Stimulated activated CD8-positive, alpha-beta memory T cell treated with anti-CD3 and anti-CD28 coated beads, Interleukin-12 subunit alpha, Interleukin-12 subunit beta, amount 100 ng/mL, for 1 hour (primary cell): ENCODE measurements at places on chromosomes 13 and 19.

- no peak for DNase-seq
Measured at GRCh38 chr13:36888645-36889044, 31.4 kb downstream of the SMAD9 start.

DNA sequence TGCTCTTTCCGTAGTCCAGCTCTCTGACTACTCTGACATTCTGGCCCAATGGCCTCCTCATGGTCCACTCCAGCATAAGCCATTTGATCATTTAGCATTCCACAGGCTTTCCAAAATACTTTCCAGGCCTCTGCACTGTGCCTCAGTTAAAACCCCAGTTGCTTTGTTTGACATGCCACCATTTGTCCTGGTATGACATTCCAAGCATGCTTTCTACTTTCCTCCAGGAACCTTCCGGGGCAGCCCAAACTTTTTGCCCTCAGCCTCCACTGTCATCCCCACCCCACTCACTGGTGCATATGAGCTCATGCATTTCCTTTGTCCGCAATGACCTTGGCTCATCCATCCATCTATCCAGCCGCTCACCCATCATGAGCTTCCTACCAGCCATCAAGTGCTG, 41.8 kb upstream of the WASF3 start:
- no peak for DNase-seq

- no peak for DNase-seq
Measured at GRCh38 chr19:43504426-43505185, at the start of gene PHLDB3. PHLDB3 (minus strand) TSS chr19:43504746; CDS start chr19:43504118, 628 bp downstream.

GRCh38 chr13:83274679-83275078, 607.6 kb downstream of the SLITRK1 start:
- no peak for DNase-seq

DNA sequence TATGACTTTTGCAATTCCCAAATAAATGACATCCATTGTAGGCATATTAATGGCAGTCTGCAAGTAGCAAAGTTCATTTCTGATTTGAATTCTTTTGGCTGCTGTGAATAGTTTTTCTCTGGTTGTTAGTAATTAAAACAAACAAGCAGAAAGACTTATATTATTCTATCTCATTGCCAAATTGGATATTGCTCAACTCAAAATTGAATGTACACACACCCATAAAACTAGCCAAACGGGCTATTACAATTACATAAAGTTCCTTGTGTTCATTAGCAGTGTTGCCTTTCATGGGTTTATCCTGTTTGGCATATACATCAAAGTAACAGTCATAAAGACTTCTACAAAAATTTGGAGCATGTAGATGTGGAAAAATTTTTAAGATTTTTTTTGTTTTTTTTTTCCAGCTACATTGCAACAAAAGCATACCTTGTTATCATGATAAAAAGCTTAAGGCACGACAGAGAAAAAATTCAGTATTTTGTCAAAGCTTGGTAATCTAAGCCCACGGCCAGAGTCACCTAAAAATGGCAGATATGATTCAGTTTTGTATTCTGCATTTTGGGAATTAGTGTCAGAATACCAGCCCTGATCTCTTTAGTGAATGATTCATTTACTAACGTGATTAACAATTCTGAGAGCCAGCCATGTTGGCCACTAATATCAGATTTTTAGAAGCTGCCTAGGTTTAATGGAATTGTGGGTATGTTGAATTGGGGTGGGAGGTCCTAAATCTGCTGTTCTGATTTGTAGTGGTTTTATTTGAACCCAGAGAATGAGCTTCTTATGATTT, 108.4 kb downstream of the KLF5 start:
- DNase-seq, result no peak

GRCh38 chr13:45932676-45933075, 81.1 kb upstream of the SIAH3 start:
- no peak for DNase-seq

- no peak for DNase-seq
Measured at GRCh38 chr19:18386543-18387271, 749 bp downstream of the GDF15 start.

- DNase-seq, result no peak
Measured at GRCh38 chr13:44874176-44874575, 115.1 kb downstream of the NUFIP1 start.

DNA sequence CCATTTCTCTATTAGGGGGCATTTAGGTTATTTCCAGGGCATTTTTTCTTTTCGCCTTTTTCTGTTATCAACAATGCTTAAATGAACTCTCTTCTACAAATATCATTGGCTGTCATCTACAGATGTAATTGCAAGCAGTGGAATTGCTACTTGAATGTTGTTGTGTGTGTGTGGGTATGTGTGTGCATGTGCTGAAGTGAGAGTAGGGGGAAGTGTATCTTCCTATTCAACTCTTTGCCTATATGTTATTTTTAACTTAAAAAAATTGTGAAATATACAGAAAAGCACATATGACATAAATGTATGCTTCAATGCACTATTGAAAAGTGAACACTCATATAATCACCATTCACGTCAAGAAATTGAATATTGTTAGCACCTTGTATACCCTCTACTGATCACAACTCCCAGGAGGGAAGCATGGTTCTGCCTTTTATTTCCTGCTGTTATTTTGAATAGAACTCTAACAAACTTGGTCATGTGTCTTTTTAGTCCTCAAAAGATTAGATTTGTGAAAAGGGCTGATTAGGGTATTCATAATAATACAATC, 24.7 kb downstream of the WDFY2 start:
- no peak for DNase-seq

DNA sequence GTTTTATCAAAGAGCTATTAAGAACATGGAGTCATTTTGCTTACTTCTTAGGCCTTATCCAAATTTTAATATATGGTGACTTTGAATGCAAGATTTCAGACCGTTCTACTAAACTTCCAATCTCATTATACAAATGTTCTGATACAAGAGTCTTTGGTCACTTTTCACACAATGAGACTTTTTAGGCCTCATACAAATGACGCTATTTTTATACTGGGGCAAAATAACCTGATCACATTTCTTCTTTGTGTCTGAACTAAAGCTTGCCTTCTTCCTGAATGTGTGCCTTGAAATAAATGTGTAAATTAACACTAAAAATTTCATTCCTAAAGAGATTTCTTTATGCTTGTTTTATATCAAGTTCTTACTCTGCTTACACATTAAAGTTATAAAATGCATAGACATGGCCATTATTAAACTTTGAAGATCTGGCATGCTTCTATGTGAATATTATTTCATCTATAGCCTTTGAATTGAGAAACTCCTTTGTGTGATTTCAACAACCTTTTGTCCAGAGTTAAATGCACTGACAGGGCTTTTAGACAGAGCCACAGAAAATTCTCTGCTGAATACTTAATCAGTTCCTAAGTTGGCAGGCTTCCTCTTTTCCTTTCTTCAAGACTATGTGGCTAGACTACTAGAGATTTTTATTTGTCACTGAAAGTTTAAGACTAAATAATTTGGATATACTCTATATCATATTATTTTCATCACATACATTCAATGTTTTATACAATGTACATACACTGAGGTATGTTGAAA, 86.1 kb downstream of the EDNRB start:
- DNase-seq, result no peak

- no peak for DNase-seq
Measured at GRCh38 chr13:84917252-84917878, 881.9 kb downstream of the SLITRK6 start.

DNA sequence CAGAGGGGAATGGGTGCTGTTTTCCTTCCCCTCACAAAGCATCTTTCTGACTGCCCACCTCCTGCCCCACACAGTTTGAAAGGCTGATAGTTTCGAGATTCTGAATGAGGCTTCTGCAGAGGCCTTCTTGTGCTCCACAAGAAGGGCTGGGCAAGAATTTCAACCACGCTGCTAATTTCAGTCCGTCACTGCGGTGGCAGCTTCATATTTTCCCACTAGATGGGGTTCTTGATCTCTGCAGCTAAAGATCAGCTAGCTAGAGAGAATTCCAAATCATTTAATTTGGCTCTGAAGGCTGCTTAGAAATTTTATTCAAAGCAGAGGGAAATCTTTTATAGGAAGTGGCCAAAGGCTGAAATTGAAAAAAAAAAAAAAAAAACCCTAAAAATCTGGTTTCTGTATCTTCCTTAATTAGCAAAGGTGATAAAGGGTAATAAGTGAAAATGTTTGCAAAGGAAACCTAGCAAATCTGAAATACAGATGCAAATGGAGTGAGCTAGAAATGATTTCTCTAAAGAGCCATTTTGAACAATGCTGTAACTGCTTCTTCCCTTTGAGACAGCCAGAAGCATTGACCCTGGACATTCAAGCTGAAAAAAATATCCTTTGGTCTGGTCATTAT, 38.0 kb upstream of the C13orf42 start:
- DNase-seq, result no peak

DNA sequence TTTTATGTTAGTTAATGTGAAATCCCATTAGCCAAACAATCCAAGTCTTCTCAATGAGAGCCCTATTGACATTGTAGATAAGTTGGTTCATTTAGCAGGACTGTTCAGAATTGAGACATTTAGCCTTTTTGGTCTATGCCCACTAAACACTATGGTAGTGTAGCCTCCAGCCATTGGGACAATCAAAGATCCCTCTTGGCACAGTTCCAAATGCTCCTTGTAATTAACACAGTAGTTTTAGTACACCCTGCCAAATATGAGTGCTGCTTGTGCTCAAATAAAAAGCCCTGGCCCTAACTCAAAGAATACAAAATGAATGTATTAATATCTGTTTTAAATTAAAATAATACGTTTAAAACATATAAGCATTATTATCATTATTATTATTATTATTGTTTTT, 15.4 kb upstream of the FAM216B start:
- DNase-seq, result no peak

DNA sequence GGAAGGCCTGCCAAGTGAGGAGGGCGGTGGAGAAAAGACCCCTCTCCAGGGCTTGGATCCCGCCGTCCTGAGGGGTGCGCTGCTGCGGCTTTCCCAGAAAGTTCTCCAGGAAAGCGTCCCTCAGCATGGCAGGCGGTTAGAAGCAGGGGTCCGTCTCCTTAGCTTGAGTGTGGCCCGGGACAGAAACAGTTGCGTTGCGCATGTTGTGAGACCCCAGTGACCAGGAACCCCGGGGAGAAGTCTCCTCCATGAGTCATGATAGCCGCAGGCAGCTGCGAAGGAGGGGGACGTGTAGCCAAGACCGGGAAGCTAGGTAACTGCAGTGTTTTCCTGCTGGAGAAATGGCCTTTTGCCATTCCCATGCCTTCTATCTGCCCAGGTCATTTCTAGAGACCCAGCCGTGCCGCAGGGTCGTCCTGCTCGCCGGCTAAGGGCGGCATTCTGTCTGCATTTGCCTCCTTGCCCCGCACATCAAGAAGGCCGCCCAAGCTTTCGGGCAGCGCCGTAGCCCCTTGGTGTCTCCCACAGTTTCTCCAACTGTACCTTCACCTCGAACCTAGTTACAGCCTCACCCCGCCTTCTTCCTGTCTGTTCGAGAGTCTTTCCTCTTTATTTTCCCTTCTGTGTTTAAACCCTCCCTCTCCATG, 64.3 kb downstream of the TM9SF2 start:
- DNase-seq, result no peak

GRCh38 chr13:100610391-100611347, 22.1 kb upstream of the GGACT start:
- no peak for DNase-seq

GRCh38 chr19:56162258-56162657, 13.6 kb upstream of the GALP start:
- no peak for DNase-seq

GRCh38 chr13:69769608-69770007, 338.0 kb upstream of the ATXN8OS start:
- no peak for DNase-seq

GRCh38 chr19:47494729-47495128, 10.7 kb upstream of the KPTN start:
- DNase-seq, result no peak

DNA sequence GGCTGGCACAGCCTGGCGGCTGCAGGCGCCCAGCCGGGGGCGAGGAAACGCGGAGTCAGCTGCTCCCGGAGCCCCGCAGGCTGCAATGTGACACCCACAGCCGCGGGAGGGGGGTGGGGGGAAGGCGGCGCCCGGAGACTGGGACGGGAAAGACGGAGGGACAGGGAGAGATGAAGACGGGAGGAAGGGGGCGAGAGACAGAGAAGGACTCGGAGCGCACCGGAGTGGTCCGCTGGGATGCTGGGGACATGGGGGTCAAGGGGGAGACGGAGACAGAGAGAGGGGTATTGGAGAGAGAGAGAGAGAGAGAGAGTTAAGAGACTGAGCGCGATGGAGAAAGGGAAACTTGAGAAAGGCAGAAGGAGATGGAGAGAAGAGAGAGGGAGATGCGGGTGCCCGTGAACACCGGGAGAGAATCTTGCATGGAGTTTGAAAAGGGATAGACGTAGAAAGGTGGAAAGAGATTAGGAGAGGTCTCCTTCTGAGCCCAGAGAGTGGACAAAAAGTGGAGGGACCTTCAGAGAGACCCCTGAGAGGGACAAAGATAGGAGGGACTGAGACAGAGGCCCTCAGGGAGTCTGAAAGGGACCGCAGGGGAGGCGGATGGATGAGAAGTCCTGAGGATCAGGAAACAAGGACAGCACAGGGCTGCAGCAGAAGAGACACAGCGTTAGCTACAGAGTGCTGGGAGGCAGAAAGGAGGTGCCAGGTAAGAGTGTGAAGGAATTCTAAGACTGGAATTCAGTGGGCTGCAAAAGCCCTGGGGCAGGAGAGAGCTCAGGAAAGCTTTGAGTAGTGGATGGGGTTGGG, 1.0 kb downstream of the SCN1B start:
- DNase-seq, result no peak

GRCh38 chr13:74528734-74529513, 394.7 kb upstream of the KLF12 start:
- no peak for DNase-seq

DNA sequence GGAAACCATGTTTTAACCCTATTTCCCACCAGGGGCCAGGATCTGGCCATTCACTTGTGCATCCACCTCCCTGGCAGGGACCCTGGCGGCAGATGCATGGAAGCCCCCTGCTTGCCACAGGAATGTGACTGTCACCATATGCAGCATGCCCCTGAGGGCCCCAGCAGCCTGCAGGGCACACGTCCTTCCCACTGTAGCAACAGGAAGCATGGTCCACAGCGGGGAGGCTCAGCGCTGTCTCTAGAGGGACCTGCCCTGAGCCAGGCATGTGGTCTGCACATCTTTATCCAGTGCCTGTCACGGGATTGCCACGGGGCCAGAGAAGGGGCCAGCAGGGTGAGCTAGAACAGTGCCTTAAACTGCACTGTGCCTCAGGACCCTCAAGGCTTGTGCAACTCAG, 34.9 kb upstream of the MCF2L start:
- DNase-seq, result no peak

- DNase-seq, result no peak
Measured at GRCh38 chr13:39129213-39129612, 91.0 kb downstream of the NHLRC3 start.

GRCh38 chr13:28411831-28412353, 83.0 kb downstream of the FLT1 start:
- DNase-seq, result no peak

DNA sequence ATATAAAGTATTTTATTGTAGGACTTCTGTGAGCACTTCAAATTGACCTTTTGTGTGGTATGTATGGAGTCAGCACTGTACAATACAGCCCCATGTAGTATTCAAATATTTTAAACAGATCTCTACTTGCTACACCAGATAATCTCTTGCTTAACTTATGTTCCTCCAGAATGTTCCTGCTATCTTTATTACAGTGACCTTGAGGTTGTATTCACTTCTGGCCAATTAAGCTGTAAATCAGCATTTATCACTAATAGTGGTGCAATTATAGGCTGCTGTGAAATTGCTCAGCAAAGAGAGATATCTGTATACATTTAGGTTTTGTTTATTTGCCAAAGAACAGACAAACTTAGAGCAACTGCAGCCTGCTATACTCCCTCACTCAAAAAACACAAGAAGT, 1218.6 kb downstream of the PCDH17 start:
- DNase-seq, result no peak
